ENCODE measurements at places on chromosomes 2 and 18.

DNA sequence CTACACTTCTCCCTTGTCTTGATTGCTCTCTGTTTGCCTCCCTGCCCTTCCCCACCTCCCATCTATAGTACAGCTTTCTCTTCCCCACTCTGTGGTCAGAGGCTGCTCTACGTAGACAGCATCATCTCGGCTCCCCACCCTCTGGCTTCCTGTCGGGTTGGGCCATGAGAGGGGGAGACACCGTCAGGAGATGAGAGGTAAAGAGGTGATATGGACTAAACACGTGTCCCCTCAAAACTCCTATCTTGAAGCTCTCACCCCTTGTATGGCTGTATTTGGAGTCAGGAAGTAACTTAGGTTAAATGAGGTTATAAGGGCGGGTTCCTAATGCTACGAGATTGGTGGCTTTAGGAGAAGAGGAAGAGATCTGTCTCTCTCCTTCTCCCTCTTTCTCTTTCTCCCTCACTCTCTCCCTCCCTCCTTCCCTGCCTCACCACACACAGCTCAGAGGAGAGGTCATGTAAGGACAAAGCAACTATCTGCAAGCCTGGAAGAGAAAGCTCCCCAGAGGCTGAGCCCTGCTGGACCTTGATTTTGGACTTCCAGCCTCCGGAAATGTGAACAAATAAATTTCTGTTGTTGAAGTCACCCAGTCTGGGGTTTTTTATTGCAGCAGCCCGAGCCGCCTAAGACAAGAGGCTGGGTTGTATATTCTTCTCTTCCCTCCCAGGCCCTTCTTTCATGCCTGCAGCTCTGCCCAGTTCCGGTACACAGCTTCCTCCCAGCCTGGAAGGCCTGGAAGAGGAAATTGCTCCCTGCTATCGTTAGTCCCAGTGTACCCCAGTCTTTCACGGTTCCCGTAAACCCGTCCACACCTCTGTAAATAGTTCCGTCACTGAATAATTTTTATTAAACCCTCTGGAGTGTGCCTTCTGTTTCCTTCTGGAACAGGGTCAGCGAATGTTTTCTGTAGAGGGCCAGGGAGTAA lies 138.0 kb downstream of the AKAIN1 start:
- no peak for DNase-seq

DNA sequence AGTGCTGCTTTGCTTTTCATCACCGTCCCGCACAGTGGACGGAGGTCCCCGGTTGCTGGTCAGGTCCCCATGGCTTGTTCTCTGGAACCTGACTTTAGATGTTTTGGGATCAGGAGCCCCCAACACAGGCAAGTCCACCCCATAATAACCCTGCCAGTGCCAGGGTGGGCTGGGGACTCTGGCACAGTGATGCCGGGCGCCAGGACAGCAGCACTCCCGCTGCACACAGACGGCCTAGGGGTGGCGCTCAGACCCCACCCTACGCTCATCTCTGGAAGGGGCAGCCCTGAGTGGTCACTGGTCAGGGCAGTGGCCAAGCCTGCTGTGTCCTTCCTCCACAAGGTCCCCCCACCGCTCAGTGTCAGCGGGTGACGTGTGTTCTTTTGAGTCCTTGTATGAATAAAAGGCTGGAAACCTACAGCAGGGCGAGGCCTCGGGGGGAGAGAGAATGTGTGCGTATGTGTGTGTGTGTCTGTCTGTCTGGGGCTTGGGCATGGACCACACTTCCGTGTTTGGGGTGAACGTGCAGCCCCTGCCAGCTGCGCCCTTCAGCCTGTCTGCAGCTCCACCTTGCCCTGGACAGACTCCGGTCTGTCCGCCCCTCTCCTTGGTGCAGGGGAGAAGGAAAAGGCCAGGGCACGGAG lies 32.3 kb downstream of the GPC1 start:
- DNase-seq, result no peak

DNA sequence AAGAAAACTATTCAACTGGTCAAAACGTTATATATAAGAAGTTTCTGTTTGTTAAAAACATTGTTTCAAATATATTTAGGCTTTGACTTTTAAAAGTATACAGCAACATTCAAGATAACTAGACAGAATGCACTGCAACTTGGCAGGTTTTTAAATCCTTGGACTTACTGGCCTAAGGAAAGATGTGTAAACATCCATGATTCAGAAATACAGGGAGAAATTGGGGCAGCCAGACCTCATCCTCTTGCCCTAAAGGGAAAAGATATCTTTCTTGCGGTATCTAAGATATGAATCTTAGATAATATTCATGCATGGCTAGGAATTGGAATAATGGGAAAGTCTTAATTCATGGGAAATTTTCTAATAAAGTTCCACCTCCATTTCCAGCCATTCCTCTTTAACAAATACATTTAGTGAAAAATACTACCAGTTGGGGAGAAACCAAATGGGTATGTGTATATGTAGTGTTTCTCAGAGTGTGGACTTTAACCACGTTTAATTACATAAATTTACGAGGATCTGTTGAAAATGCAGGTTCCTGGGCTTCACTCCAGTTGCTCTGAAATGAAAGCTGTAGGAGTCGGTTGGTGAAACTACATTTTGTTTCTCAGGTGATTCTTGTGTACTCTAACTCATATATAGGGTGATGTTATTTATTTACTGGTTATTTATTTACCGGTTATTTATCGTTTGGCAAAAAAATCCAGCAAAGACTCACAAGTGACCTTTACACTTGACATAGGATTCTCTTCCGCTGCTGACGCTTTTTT lies 587 bp upstream of the TANK start:
- no peak for DNase-seq

DNA sequence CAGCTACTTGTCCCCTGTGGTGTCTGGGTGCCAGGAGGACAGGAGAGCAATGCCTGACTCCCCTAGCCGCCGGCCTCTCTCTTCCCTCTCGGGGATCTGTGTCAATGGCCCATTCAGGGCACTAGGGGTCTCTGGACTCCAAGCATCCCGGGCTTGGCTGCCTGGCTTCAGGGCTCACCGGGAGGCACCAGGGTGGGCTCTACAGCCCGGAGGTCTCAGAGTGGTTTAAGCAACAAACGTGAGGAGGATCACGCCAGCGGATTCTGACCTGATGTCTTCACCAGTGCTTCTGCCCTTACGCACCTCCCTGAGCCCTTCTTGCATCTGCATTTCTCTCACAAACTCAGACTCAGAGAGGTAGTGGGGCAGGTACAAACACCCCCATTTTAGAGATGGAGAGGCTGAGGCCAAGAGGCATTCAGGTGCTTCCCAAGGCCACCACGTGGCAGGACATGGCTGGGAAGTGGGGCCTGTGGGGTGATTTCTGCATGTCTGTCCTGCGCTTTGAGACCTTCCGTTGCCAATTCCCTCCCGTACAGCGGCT lies 243.0 kb downstream of the CELF4 start:
- no peak for DNase-seq

DNA sequence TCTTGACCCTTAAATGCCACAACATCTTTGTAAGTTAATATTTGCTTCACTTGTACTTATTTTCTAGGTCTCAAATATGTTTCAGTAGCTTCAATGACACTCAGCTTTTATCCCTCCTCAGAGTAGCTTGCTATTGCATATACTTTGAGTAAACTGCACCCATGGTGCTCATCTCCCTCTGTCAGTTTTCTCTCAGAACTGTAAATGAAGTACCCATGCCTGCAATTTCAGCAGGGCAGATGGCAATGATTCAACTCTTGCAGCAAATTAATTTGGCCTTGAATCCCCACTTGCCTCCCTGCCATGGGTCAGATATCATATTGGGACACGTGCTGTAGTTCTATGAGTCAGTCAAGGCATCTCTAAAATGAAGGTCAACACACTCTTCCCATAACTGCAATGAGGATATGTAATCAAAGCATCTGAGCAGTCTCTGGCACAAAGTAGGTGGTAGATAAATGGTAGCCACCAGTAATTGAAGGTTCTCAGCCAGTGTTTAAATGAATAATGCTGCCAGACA lies 225.8 kb downstream of the PIEZO2 start:
- no peak for DNase-seq

- no peak for DNase-seq
These were observed 112.3 kb downstream of the RAB3GAP1 start for GRCh38 chr2:135164431-135164830.

DNA sequence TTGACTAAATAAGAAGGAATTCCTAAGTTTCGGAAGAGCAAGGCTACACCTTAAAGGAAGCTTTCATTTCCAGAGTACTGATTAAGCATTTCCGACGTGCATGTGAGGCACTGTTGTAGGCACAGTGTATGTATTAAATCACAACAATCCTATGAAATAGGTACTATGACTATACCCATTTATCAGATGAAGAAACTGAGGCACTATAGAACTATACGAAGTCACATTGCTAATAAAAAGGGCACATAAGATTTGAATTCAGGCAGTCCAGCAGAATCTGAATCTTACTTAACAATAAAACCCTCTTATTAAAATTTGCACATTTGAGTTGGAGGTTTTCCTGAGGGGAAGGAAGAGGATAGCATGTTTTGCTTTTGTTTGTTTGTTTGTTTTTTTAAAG lies 243.5 kb upstream of the FANCL start:
- DNase-seq, result no peak

DNA sequence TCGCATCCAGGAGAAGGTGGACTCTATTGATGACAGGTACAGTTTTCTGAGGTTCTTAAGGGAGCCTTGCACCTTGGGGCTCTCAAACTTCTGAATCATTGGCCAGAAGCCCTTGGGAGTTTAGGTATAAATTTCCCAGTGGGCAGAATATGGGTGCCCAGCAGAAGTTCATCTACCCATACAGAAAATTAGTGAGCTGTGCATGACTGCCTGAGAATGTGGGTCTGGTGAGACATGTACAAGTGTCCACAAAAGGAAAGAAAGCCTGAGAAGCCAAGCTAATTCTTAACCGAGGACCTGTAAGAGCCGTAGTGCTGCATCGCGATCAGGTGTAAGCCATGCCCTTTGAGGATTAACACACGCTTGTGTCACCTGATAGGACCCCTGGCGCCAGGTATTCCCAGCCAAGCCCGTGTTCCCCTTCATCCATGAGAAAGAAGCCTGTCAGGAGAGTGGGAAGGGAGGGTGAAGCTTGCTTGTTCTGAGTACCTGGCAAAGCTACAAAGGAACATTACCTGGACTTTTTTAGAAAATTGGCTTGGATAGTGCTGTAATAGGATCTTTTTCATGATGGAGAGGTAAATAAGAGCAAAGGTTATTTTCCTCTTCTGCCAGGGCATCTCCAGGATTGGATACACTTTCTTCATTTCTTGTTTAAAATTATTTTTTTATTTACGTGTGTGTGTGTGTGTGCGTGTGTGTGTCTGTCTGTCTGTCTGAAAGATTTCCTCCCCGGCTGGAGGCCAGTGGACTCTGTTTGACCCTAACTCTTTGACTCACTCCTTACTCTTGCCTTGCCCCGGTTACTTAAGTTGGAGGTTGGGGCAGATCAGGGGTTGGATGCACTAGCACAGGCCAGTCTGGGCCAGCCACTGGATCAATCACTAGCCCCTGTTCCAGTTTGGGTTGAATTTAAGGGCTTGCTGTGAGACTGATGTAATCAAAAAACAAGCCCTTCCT lies 90.4 kb upstream of the EML6 start:
- DNase-seq, result no peak

- no peak for DNase-seq
These were observed 76.0 kb downstream of the SS18 start for GRCh38 chr18:26014462-26014861.

DNA sequence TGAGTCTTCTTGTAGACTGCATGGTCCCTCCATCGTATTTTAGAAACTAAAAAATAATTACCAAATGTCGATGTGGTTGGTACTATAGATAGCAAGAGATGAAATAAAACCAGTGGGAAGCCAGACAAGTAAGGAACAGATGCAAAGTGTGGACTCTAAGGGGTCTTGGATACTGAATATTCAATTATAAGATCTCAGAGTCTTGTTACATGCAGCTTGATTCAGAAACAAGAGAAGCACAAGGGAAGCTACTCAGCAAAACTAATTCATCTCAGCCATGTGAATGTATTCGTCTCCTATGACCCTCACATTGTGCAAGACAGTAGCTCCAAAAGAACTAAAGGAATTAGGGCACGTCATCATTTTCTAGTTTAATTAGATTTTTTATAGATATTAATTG lies 80.9 kb downstream of the CDH20 start:
- DNase-seq, result no peak

All from activated CD4-positive, alpha-beta T cell treated with anti-CD3 and anti-CD28 coated beads, Interleukin-2, amount 50 U/mL, for 4 hours (primary cell).